Activated naive CD4-positive, alpha-beta T cell treated with anti-CD3 and anti-CD28 coated beads for 36 hours (primary cell): ENCODE measurements at places on chromosomes 13 and 19.

- peak; percentile 48 for DNase-seq
Measured at GRCh38 chr13:113785051-113786010, 26.3 kb downstream of the TMEM255B start.

GRCh38 chr19:10112037-10112761 is 706 bp downstream of the P2RY11 start:
- DNase-seq, result peak; percentile 37

DNA sequence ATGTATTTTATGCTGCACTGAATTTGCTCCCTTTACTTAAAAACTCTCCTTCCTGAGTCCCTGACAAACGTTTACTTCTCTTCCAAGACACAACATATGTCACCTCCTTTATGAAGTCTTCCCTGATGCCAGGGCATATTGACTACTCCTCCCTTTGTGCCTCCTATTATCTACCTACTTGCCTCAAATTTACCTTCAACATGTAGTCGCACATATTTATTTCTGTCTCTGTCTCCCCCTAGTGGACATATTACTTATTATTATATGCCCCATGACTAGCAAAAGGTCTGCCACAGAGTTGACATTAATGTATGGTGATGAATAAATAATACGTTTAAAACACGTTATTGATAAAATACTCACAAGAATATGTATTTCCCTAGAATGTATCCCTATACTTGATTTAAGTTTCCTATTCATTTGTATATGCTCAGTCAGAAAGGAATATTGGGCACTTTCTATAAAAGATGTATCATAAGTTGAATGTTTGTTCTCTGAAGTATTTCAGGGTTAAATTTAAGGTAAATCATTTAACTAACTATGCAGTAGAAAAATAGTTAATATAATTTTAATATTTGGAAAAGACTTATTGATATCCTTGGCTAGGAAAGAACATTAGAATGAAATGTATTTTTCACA is 250.3 kb upstream of the ATXN8OS start:
- no peak for DNase-seq

DNA sequence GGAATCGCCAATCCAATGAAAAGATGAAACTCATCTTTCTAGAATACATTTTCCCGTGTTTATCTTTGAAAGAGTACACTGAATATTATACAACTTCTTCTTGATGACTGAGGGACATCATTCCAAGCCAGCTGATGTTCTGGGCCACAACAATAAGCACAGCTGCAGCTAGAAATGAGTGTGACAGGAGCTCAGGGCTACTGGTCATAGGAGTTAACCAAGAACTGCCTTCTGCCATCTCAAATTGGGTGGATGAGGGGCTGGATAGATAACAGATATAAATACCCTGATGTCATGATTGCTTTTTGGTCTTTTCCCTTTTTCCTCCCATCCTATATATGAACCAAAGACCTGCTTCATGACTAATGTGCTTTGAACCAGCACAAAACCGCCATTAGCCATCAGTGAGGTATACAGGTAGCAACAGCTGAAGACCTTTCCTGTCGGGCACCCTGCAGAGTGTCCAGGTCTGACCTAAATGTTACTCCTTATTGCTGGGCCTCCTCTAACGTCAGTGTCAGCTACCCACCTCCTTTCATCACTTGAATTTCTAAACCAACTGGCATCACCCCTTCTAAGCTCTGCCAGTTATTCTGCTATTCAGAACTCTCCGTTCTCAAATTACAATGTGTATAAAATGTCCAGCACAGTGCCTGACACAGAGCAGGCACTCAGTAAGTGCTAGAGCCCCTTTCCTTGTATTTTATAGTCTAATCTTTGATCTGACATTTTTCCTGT is 178.2 kb downstream of the ENOX1 start:
- DNase-seq, result no peak

DNA sequence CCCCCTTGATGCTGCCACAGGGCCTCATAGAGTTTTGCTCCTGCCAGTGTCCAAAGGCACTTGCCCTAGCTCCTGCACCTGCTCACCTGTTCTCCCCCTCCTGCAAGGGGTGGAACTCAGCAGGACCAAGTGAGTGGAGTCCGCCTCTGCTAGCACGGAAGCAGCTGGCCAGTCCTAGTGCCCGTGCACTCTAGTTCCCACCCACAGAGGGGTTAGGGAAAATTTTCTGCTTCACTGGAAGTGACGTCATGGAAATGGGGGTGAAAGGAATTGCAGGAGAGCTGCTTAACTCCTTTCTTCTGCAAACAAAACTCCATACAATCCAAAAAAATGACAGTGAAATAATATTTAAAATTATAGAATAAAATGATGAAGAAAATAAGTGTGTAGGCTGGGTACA is 609.7 kb upstream of the SLITRK1 start:
- DNase-seq, result no peak

DNA sequence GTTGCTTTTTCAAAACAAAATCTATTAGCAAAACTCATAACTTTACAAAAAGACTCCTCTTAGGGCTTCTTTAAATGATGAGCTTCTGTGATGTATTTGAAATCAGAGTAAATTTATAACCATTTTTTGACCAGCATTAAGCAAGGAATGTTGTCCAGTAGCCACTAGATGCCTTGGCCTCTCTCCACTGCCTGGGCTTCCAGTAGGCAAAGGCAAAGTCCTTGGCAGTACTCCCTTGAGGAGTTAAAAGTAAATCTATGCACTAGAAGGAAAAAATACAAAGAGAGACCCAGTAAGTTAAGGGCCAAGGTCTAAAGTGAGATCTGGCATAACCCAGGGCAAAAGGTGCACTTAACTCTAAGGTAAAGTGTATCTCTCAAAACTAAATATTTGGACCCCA is 9.5 kb downstream of the SERPINE3 start:
- no peak for DNase-seq

GRCh38 chr19:35126624-35126959 is 8.3 kb downstream of the LGI4 start:
- no peak for DNase-seq

DNA sequence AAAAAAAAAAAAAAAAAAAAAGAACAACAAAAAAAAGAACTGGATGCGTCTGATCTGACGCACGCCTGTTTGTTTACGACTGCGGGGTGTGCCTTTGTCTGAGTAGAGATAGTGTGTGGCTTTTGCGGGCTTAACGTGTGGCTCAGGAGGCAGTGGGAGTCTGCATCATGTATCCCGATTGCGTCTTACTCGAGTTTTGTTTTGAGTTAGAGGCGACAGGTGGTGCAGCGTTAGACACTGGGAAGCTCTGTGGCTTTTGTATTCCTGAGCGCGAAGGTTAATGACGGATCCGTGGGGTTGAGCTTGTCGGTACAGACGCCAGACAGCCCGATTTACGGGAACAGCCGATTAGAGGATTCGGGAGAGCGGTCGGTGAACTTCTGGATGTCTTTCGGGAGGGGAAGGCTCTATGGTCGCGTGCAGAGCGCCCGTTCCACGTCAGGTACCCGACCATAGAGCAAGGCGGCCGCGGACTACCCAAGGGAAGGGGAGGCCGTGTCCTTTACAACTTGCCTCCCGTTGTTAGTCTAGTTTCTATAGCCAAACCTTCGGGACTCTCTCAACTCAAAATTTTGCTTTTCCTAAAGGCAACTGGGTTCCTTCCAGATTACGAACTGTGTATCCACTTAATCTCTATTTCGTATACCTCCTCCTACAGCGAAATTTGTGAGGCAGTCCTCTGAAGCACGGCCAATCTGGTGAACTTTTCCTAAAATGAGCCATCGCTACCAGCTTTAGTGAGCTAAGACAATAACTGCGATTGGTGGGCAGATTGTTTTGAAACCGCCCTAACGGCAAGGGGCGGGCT is 926 bp upstream of the HNRNPUL1 start:
- DNase-seq, result peak; percentile 96

GRCh38 chr19:7916103-7916954 is 1.7 kb downstream of the TGFBR3L start:
- DNase-seq, result peak; percentile 80

GRCh38 chr13:50124536-50125303 is 109.5 kb downstream of the KCNRG start:
- DNase-seq, result peak; percentile 95

- no peak for DNase-seq
Measured at GRCh38 chr13:75395901-75396300, 86.1 kb downstream of the TBC1D4 start.

DNA sequence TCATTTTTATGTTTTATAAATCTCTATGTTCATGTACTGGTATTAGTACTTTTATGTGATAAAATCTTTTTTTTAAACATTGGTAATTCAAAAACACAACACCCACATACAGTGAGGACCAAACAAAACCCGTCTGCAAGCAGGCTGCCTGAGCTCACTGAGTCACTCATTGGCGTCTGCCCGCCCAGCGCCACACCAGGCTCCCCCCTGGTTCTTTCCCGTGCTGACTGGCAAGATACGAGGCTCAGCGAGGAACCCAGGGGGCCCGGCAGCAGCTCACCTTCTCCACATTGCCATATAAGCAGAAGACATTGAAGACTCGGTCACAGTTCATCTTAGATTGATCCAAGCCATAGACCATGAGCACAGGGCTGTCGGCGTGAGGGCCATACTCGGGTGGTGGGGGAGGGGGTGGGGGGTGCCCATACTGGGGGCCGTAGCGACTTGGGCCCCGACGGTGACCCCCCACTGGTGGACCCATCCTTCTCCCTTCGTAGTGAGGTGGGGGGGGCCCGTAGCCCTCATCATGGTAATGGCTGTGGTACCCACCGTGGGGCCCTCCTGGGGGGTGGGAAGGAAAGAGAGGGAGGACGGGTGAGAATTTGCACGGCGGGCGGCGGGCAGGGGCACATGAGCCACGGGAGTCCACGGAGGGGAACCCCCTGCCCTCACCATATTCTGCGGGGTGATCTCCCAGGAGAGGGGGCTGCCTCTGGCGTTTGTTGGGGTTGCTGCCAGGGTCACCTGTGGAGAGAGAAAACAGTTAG is 8.4 kb upstream of the ECH1 start:
- peak; percentile 30 for DNase-seq

- DNase-seq, result no peak
Measured at GRCh38 chr13:90493667-90494066, 853.8 kb upstream of the MIR17HG start.

- peak; percentile 54 for DNase-seq
Measured at GRCh38 chr19:17281391-17282304, at the start of gene ANKLE1. Gene ANKLE1, plus strand, starts transcription at chr19:17281901. Its CDS starts 20 bp downstream, at chr19:17281921.

DNA sequence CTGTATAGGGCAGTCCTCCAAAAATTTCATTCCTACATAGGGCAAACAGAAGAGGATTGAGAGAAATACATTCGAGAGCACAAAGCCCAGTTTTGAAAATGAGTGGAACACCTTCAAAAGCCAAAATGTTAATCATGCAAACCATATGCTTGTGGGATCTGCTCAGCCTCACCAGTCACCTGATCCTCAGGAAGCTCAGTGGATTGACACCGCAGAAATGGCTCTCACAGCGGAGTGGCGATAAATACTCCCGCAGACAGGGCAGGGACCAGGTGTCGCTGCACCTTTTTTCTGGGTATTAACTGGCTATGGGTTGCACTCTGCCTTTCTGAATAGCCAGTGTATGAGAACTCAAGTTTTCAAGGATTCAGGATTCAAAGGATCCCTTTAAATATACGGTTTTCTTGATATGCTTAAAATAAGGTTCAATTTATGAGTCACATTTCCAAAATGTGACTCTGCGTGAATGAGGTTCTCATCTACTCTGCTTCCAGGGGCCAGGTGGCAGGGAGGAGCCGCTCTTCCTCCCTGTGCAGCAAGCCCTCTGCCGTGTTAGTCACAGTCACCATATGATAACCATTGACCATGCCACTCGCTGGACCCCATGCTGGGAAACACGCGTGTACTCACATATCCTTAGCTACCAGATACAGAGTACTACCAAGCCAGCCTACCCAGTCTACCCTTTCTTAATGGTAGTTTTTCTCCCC is 18.3 kb upstream of the DHRS12 start:
- DNase-seq, result peak; percentile 70

GRCh38 chr19:38685666-38686529 is 38.4 kb downstream of the ACTN4 start:
- peak; percentile 23 for DNase-seq

DNA sequence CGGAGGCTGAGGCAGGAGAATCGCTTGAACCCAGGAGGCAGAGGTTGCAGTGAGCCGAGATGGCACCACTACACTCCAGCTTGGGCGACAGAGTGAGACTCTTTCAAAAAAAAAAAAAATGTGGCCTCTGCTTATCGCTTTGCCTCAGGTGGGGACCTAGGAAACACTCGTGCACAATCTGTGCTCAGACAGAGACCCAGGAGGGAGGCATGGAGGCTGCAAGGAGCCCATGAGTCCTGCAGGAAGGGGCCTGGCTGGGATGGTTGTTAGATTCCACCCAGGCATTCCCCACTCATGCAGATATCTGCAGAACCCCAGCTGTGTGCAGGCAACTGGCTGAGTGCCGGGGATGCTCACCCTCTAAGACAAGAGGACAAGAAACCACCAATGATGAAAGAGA is 43.8 kb upstream of the C19orf12 start:
- no peak for DNase-seq

GRCh38 chr19:33687481-33688170 is 65.9 kb downstream of the CHST8 start:
- no peak for DNase-seq

GRCh38 chr19:37699057-37699456 is 20.5 kb downstream of the ZNF607 start:
- no peak for DNase-seq

DNA sequence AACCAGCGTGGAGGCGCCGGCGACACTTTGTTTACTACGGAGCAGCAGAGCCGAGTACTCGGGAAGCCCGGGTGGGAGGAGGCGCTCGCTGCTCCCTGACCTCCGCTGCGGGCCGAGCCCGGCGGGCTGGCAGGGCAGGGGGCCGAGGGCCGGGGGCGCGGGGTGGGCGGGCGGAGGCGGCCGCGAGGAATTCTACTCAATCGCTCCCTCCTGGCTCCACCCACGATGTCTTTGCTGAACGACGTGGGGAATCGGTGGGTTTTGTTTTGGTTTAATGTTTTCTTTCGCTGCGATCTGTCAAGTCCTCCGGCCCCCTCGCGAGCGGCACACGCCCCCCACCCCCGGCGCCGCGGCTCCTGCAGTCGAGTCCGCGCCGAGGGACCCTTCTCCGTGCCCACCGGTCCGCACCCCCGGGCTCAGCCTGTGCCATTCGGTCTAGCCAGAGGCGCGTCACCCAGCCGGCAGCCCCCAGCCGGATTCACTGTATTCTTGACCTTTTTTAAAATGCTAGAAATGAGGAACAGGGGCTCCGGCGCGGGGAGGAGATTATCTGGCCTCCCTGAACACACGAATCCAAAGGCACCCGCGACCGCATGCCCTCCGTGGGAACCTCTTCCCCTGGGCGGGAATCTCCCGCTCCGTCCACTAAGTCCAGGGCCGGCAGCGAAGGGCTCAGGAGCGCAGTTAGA is 636 bp upstream of the FOXO1 start:
- DNase-seq, result no peak

GRCh38 chr19:29378543-29379080 is 147.2 kb upstream of the VSTM2B start:
- no peak for DNase-seq

GRCh38 chr19:542173-542866 is 1.5 kb upstream of the GZMM start:
- no peak for DNase-seq

GRCh38 chr19:49749055-49749716 is 13.9 kb downstream of the TSKS start:
- DNase-seq, result no peak

DNA sequence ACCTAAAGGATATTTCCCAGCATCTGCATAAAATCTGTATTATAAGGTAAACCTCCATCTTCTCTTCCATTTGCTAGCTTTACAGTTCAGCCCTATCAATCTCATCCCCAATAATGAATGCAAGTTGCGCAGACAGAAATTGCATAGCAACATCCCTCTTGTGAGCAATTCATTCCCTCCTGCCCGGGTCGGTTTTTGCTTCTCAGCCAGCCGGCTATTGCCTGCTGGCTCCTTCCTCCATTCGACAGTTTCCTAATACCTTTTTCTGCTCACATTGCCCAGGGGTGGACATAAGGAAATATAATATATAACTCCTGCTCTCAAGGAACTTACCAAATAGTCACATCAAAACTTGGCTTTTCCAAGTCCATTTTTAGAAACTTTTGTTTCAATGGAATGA is 125.2 kb downstream of the FGF9 start:
- no peak for DNase-seq
